T-helper 17 cell (primary cell): ENCODE measurements at places on chromosomes 5 and 9. TPM values are rescaled to one million over a fixed set of nuclear protein-coding genes. Genes with fewer than 3 reads are reported as not detected.

The PDGFRB gene
- not detected for total RNA-seq

The IFNB1 gene
- total RNA-seq = not detected

DNA sequence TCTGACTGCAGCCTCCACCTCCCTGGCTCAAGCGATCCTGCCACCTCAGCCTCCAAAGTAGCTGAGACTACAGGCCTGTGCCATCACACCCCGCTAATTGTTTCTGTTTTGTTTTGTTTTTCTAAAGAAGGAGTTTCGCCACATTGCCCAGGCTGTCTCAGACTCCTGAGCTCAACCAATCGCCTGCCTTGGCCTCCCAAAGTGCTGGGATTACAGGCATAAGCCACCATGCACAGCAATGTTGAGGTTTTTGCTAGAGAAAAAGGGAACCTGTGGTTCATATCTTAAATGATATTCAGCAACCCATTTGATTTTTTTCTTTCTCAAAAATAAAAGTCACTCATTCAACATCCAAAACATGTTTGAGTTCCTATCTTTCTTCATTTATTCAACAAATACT lies 20.4 kb upstream of the DELE1 start:
- no peak for DNase-seq

DNA sequence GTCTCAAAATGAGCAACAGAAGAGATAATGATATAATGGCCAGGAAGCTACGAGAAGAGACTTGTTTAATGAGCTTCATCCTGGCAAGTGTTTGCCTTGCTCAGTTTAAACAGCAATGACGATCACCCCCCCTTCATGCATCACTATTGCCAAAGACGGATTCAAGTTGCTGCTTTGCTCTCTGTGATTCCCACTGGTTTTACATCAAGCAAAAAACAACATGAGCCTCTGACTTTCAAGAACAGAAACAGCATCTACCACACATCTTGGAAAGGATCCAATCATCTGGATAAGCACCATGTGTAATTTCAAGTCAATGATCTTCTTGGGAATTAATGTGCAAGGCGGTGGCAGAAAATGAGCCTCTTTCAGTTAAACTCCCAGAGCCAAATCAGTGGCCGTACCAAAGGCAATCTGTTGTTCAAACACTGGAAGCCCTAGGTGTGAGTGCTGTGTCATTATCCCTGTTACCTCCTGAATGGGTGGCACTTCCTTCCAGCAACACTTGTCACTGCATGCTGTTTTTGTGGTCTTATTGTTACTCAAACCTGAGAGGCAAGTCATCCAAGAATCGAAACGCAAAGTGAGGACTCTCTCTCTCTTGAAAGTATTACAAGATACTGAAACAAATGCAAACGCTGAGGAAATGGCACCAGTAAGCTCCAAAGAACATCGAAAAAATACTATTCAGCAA lies 72.8 kb downstream of the MED27 start:
- DNase-seq = no peak

- DNase-seq = no peak
Observed at GRCh38 chr9:2126331-2126803, 111.2 kb downstream of the SMARCA2 start.

DNA sequence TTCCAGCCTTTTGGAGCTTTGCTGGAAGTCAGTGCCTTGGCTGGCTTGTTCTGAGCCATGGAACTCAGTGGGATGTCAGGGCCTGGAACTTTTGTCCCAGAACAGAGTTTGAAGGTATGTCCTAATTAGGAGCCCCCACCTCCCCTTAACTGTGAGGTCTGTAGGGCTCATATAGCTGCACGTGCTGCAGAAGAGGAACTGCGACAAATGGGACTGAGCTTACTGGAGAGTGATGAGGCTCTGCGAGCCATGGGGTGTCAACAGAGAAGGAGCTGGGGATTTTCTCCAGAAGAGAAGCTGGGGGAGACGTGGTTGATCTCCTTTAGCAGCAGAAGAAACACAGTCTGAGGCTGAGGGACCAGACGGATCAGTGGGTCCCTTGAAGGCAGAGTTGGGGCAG lies 10.9 kb downstream of the TMEM8B start:
- no peak for DNase-seq
